ENCODE measurements at places on chromosomes 1 and 21. TPM values are rescaled to one million over a fixed set of nuclear protein-coding genes. Genes with fewer than 3 reads are reported as not detected.

Gene ZBTB8A
- 6.4 TPM for total RNA-seq

Gene GSTM3
- total RNA-seq: 748 TPM

Gene TIE1
- 10.5 TPM for total RNA-seq

- H3K27me3 ChIP-seq: no peaks in the 10 kb centered on the region
- no peak overlapping the region for H3K4me3 ChIP-seq
- H3K27ac ChIP-seq: no peak overlapping the region
- no peaks in the 10 kb centered on the region for H3K36me3 ChIP-seq
Measured at GRCh38 chr21:29213513-29214385, 83.3 kb downstream of the MAP3K7CL start.

GRCh38 chr1:47970882-47971281, 26.3 kb downstream of the TRABD2B start:
- no peak for DNase-seq
- H3K4me3 ChIP-seq: no peak overlapping the region
- H3K36me3 ChIP-seq: no peaks in the 10 kb centered on the region
- no peaks in the 10 kb centered on the region for H3K27me3 ChIP-seq

DNA sequence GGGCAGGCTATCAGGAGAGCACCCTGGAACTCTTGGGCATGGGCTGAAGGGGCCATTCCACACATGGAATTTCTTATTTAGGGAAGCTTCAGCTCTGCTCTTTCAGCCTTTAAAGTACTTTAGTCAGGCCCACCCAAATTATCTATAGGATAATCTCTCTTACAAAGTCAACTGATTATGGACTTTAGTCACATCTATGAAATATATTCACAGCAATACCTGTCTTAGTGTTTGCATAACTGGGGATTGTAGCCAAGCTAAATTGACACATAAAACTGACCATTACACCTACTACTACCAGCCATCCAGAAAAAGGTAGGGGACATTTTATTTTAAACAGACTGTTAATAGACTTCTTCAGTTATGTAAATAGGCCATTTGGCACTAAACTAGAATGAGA, 114.9 kb upstream of the VANGL1 start:
- no peak overlapping the region for H3K4me3 ChIP-seq
- H3K27me3 ChIP-seq: no peaks in the 10 kb centered on the region
- DNase-seq: no peak
- H3K4me1 ChIP-seq: no peaks in the 10 kb centered on the region
- no peaks in the 10 kb centered on the region for H3K36me3 ChIP-seq

DNA sequence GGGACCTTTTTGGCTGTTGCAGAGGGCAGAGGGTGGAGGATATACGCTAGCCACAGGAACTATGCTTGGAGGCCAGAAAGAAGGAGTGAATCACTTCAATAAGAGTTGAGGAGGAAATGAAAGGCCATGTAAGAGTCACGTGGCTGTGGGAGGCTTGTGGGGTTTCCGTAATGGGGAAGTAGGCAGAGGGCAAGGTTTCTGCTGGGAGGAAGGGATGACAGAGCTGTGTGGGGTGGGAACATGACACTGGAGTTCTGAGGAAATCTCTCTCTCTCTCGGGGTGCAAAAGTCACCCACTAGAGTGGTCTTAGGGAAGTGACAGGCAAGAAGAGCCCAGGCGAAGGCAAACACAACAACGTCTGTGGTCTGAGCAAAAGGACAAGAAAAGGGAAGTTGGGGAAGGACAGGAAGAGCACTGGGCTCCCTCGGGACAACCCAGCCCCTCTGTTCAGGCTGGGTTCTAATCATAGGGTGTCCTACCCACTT, 3.9 kb upstream of the CD1C start:
- H3K4me1 ChIP-seq: no peaks in the 10 kb centered on the region
- no peaks in the 10 kb centered on the region for H3K36me3 ChIP-seq
- no peak overlapping the region for H3K4me3 ChIP-seq

DNA sequence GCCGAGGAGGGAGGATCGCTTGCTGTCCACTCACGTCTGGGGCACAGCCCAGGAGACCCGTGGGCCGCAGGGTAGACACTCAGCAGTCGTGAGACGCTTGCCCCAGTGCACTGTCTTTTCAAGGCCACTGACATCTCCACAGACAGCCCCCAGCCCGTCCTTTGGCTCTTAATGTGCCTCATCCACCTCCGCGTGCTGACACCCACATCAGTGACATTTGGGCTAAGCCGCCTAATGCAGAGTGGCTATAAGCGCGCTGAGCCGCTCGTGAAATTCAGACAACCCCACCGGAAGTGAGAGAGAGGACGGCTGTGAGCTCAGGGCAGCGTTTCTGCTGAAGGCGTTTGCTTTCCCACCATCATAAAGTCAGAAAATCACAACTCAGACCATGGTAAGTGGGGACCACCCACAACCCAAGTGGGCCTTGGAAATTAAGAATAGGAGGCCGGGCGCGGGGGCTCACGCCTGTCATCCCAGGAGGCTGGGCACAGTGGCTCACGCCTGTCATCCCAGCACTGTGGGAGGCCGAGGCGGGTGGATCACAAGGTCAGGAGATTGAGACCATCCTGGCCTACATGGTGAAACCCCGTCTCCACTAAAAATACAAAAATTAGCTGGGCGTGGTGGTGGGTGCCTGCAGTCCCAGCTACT, 8.4 kb downstream of the SLC35E2B start:
- H3K36me3 ChIP-seq: no peaks in the 10 kb centered on the region

All from testis (tissue), 5 donors.